Thymus (tissue), 14 donors: ENCODE measurements at places on chromosomes 12 and 14.

DNA sequence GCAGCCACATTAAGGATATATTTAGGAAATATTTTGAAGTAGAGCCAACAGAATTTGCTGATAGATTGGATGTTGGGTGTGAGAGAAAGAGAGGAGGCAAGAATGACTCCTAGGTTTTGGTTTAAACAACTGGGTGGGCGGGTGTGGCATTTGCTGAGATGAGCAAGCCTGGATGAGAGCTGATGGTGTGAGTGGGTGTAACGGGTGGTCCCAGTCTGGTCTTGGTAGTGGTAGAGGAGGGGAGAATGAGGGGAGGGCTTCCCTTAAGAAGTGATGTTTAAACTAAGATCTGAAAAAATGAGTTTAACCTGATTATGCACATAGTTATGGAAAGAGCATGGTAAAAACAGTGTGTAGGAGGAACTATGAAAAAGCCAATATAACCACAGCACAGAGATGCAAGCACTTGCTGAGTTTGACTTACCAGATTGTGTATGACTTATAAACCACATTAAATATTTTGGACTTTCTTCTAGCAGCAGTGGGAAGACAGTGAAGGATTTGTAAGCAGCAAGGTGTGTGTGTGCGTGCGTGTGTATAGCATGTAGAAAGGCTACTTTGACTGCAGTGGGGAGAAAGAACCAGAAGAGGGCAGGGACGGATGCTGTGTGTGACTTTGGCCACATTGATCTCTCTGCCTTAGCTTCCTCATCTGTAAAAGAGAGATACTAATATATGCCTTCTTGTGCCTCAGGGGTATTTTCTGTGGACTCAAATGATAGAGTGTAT is 139.7 kb downstream of the PRIMA1 start:
- no peak for DNase-seq

GRCh38 chr12:51225771-51226170 is 7.9 kb upstream of the POU6F1 start:
- no peak for DNase-seq

DNA sequence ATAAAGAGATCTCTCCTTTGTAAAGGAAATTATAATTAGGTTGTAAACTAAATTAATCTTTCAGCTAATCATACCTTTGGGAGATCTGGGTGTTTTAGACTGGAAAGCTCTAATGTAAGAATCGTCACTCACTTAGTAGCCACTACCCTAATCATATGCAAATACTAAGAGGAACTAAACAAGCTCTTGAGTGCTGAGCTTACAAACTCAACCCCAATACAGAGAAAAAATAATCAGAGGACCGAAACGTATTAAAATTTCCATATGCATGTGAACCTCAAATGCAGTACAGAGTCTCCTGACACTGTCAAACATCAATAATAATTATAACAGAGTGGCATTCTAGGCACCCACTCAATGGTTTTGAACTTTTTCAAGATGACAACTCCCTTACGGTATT is 235.3 kb upstream of the FOXN3 start:
- no peak for DNase-seq

DNA sequence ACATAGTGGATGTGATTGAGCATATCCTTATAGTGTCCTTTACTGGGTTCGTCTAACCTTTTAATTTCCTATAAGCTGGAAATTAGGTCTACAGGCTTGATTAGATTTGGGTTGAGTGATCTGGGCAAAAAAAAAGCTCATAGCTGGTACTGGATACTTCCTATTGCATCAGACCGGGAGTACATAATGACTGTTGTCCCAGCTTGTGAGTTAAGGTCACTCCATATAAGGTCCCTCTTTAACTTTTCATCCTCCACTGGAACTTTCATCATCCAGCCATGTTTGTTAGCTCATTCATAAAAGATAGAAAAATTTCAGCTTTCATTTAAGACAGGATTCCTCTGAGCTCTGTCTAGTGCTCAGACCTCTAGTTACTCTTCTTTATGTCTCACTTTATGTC is 80.8 kb downstream of the C14orf132 start:
- no peak for DNase-seq

GRCh38 chr12:9634969-9635754 is 27.4 kb upstream of the KLRB1 start:
- DNase-seq, result no peak

GRCh38 chr14:76212242-76212641 is 60.5 kb downstream of the GPATCH2L start:
- no peak for DNase-seq

DNA sequence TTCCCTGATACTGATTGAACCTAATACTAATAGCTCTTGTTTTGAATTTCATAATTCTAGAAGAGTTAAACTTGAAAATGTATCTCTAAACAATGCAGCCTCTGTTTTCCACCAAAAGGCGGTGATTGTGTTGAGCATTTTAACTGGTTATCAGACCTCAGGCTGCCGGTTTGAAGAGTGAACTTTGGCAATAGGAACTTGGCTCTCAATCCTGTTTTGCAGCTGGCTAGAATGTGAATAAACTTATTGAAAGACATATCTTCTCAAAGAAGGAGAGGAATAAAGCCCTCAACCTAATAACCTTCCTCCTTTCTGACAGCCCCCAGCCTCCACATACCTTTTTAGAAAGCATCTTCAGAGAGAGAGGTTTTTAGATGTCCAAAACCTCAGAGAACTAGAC is 105.4 kb downstream of the SRGAP1 start:
- DNase-seq, result no peak

DNA sequence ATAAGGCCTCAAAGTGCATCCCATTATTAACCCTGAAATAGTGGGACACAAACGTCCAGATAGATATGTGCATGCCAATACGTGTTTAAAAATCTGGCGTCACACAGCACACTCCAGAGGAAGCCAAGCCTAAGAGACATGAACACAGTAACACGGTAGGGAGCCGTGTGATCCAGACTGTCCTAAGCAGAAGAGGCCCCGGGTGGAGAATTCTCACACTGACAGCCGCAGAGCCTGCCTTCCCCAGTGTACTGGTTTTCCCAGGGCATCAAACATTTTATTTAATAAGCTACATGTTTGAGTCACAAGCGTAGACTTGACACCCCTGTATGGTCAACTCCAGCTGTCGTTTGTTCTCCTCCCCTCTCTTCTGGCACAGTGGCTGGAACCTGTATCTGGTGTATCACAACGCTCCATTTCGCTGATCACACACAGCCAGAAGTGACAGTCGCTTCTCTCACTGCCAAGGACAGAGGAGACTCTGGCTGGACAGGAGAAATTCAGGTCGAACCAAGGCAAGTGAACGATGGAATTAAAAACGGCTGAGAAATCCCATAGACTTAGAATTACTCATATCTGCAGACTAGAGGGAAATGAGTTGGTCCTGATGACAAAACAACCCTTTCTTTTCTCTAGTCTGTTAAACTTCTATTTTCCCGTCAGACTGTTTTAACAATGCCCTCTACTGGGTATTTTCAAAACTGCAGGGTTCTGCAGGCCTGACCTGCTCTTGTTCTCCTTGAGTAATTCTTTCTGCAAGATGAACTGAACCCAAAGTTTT is 359.9 kb downstream of the RGS6 start:
- peak; percentile 18 for DNase-seq

- no peak for DNase-seq
Measured at GRCh38 chr12:67068204-67068731, 200.9 kb upstream of the CAND1 start.

DNA sequence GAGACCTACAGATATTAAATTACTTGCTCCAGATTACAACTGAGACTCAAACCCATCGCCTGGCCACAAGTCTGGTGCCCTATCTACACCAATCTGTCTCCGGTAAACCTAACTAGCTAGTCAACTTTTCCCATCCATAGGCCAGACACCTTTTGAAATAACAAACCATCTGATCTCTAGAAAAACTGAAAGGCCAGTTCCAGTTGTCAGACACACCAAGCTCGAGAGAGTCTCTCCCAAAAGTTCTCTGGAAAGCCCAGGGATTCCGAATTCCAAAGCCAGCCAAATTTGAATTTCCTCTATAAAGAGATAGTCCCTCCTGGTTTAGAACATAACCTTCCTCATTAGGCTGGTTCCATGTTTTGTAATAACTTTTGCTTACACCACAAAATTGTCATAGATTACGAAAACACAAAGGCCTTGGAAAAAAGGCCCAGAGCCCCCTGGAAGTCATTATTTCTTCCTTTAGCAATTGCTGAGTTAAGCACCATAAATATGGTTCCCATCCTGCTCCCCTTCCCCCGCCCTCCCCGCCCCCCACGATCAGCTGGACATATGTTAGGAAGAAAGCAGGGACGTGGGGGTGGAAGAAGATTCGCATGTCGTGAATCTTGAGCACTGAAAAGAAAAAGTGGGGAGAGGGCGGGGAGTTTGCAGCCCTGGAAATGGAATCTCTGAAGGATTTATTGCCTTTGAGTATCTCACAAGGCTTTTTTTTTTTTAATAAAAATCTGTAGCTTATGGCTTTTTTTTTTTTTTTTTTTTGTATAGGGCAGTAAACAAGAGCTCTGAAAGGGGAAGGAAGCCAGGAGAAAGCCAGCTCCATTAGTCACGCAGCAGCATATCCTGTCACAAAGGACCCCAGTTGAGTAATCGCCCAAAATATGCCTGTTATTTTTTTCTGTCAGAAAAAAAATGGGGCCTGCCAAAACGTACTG is 110.4 kb downstream of the ZFP36L1 start:
- no peak for DNase-seq

DNA sequence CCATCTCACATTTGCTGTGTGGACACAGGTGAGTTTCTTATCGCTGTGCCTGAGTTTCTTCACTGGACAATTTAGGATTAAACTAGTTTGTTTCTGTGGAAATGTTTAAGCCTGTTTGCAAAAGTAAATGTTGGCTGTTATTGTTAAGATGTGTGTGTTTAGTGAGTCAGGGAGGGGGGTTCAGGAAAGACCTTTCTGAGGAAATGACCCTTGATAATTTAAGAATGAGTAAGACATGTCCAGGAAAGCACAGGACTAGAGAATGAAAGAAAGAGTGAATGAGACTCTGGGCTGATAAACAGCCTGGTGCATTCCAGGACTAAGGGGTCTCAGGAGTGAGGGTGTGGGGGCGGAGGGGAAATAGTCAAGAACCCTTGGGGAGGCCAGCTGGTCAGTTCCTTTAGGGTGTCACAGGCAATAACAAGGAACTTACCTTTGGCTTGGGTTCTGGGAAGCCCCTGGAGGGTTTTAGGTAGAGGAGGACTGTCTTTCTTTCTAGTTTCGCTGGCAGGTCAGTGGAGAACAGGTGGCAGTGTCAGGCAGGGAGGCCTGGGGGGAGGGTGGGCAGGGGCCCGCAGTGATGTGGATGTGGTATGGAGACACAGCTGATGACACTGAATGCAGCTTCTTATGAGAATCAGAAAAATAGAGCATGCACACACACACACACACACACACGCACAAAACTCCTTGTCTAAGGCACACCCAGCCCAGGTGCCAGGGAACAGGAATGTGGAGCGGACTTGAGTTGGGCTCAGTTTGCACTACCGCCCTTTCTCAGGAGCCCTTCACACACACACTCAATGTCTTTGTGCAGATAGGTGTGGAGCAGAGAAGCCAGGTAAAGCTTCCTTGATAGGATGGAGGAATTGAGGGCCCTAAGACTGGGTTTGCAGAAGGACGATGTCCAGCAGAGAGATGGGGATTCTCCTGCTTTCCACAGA is 1005.5 kb downstream of the VRK1 start:
- peak; percentile 47 for DNase-seq

DNA sequence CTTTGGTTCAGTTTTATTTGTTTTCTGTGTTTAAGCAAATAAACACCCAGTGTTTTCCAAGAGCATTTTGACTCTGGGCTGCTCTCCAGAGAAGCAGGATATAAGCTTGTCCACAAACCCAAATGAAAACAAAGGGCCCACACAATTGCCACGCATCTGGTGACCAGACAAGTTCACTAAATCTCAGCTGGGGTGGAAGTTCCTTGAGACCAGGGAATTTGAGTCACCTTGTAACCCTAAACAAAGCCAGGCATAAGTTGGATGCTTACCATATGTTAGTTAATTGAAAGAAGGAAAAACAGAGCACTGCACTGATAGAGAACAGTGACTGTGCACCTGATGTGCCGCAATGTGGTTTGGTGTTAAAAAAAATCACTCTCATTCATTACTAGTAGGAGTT is 1.6 kb upstream of the TXNRD1 start:
- DNase-seq, result no peak

DNA sequence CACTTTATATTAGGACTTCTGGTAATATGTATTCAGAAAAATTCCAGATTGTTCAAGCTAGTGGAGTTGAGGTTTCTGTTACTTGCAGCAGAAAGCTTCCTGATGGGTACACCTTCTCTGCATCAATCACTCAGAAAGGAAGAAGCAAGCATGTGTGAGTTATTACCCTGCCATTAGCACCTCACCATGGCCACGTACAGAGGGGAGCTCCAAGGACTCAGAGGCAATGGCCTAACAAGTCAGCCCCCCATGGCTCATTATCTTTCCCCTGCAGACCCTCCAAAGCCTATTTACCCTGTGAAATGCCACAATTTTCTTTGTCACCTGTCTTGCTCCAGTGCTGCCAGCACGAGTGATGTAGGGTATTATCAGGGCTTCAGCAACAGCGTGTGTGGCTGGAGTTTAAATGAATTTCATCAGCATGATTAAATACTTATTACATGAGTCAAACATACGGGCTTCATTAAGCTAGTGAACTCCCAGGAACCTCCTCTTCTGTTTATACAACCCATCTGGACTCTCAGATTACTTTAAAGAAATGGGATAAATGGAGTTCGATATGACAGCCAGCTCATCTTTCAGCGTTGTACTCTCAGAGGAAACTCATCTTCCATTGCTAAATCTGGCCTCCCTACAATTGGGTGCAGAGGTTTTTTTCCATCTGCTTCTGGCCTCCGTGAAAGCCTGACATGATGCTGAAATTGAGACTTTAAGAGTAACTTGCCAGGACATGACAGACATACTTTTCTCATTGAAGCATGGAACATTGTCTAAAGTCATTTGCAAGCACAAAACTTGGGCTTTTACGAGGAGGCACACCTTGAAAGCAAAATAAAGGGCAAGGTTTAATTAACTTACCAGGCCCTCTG is 135.9 kb downstream of the TMEM30B start:
- DNase-seq, result peak; percentile 30

DNA sequence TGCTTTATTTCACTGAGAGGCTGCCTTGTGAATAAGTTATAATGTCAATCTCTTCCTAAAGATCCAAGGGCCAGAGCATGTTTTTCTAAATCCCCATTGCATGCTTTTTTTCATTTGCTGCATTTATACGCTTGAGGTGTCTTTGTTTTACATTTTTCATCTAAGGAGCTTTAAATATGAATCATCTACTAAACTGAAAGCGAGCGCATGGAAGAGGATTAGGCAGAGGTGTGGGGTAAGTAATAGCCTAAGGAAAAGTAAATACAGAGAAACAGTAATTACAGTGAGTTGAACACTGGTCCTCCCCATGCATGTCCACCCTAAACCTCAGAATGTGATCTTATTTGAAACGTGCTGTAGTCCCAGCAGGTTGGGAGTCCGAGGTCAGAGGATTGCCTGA is 76.4 kb upstream of the METAP2 start:
- DNase-seq, result no peak
